Motor neuron (in vitro differentiated cells): ENCODE measurements at places on chromosomes 11 and 22. TPM values are rescaled to one million over a fixed set of nuclear protein-coding genes. Genes with fewer than 3 reads are reported as not detected.

The TIMP3 gene
- 11.8 and 11.9 TPM in 2 replicates for total RNA-seq

The SPI1 gene
- 0.58 and 1.1 TPM in 2 replicates for total RNA-seq

The PRAME gene
- 0.16 TPM in 1 of 2 replicates, not detected in the other for total RNA-seq

The ZNF70 gene
- total RNA-seq, result 5.7 and 6.3 TPM in 2 replicates

The BCO2 gene
- 11.6 and 12.9 TPM in 2 replicates for total RNA-seq

The GGTLC3 gene
- total RNA-seq, result not detected in 2 replicates

The SMTNL1 gene
- 0.25 and 0.27 TPM in 2 replicates for total RNA-seq

The FAM227A gene
- 0.66 and 2.1 TPM in 2 replicates for total RNA-seq

The MMP13 gene
- total RNA-seq, result 0.66 and 0.79 TPM in 2 replicates

The KREMEN1 gene
- total RNA-seq, result 16.5 and 19.9 TPM in 2 replicates

The ZNF215 gene
- total RNA-seq, result 6.3 and 7.2 TPM in 2 replicates

The GNAZ gene
- total RNA-seq, result 18.1 and 18.4 TPM in 2 replicates

The ACRV1 gene
- total RNA-seq, result 0.29 and 0.52 TPM in 2 replicates

The LMNTD2 gene
- total RNA-seq, result 0.29 and 0.55 TPM in 2 replicates

The UPK3A gene
- total RNA-seq, result not detected in 2 replicates

The DLG2 gene
- 1.8 and 2.2 TPM in 2 replicates for total RNA-seq

The C11orf21 gene
- total RNA-seq, result 1.5 and 1.8 TPM in 2 replicates

The RAG2 gene
- total RNA-seq, result 2.2 and 2.3 TPM in 2 replicates

The SERPING1 gene
- total RNA-seq, result 11.5 and 13.5 TPM in 2 replicates

The C11orf86 gene
- 0.62 TPM in 1 of 2 replicates, not detected in the other for total RNA-seq

The MN1 gene
- 5.8 and 6.7 TPM in 2 replicates for total RNA-seq

The C11orf42 gene
- 0.72 TPM in 1 of 2 replicates, not detected in the other for total RNA-seq

The MB gene
- total RNA-seq, result 0.73 and 1.2 TPM in 2 replicates
